Tongue (tissue), 3 donors: ENCODE measurements at places on chromosomes 3 and 15. TPM values are rescaled to one million over a fixed set of nuclear protein-coding genes. Genes with fewer than 3 reads are reported as not detected.

GRCh38 chr3:45084820-45085816 is 59.0 kb downstream of the CLEC3B start:
- no peak for DNase-seq

GRCh38 chr3:89565098-89565497 is 457.7 kb downstream of the EPHA3 start:
- no peak for DNase-seq

DNA sequence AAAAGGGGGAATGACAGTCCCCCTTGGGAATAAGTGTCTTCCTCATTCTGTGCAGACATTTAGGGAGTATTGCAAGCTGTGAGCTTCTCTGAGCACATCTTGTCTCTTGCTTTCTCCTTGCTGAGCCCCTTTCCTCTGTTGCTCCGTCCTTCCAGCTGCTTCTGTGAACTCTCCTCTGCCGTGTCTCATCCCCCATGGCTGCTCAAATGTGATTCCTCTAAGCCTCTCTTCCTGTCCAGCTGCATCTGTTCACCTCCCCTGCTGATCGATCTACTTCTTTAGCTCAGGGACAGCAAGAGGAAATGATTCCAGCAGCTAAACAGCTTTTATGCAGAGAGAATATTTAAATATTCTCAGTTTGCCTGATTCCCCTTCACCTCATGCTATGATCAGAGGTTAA is 328.0 kb upstream of the DNAJC19 start:
- DNase-seq: no peak

GRCh38 chr3:15055019-15055557 is 10.0 kb downstream of the MRPS25 start:
- no peak for DNase-seq

Gene THSD4
- 43.2 TPM for total RNA-seq

Gene SCG5
- total RNA-seq: 9.2 TPM

Gene SLC15A2
- total RNA-seq: 18.2 TPM

Gene BAHD1
- 13.6 TPM for total RNA-seq

Gene C2CD4A
- total RNA-seq: not detected
